Caudate nucleus (tissue), 63 donors: ENCODE measurements at places on chromosomes 5 and 9.

DNA sequence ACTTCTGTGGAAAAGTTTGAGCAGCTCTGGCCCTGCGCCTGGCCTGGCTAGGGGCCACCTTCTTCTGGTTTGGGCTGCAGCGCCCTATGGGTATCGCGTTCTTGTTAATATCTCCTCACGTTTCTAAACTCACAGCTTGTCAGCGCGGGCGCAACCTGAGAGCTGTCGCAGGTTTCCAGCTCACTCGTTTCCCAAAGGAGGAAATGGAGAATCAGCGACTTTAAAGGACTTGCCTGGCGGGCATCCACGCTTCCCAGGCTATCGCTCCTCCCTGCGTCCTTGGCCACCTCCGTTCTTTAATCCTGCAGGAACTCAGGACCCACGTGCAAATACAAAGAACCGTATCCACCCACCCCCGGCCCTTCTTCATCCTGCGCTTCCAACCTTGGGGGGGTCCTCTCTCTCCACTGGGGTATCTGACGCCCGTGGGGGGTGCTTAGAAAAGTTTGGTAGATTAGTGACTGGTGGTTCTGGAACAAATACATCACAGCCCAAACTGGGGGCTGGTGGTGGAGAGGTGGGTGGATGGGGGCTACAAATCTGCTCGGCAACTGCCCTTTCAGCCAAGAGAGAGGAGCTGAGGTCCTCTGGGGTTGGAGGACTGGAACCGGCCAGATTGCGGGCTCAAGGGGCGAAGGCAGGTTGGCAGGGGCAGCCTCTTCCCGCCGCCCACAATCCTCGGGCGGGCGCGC lies 578 bp upstream of the PSAT1 start:
- DNase-seq, result peak; percentile 67

GRCh38 chr5:170832241-170832640 lies 29.6 kb upstream of the RANBP17 start:
- no peak for DNase-seq

- no peak for DNase-seq
Observed at GRCh38 chr9:104494808-104495207, 9.3 kb upstream of the OR13F1 start.

- DNase-seq, result no peak
Observed at GRCh38 chr5:131005963-131006684, 158.9 kb downstream of the HINT1 start.

DNA sequence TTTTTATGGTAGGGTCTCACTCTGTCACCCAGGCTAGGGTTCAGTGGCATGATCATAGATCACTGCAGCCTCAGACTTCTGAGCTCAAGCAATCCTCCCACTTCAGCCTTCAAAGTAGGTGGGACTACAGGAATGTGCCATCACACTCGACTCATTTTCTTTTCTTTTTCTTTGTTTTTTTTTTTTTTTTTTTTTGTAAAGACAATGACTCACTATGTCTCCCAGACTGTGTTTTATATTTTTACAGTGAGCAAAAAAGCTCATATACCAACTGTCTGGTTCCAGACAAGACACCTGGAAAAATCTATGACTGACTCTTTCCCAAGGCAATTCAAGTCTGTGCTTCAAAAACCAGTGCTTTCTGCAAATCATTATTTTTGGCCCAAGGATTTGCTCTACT lies 10.8 kb upstream of the FOXD1 start:
- DNase-seq, result no peak

- DNase-seq, result no peak
Observed at GRCh38 chr5:132095424-132095972, 21.9 kb downstream of the CSF2 start.

GRCh38 chr9:97809666-97810344 lies 43.2 kb upstream of the FOXE1 start:
- DNase-seq, result no peak

- no peak for DNase-seq
Observed at GRCh38 chr5:154388842-154389241, 57.0 kb upstream of the SAP30L start.

- no peak for DNase-seq
Observed at GRCh38 chr5:127186657-127187056, 103.9 kb upstream of the MEGF10 start.

DNA sequence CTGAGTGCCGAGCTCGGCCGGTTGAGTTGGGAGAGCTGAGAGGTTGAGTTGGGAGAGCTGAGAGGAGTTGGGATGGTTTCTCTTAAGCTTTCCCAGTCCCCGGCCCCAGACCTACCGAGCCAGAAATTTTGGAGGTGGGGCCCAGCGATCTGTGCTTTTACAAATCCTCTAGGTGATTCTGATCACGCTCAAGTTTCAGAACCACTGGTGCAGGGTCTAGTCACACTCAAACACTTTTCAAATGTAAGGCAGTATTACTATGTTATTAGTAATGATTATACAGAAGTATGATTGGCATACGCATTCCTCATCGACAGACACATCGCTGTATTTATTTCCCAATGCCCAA lies 256 bp upstream of the CLINT1 start:
- DNase-seq, result no peak
